Adipocyte (in vitro differentiated cells): ENCODE measurements at places on chromosomes 5 and 9.

GRCh38 chr9:135281151-135281550 lies 193.7 kb downstream of the OLFM1 start:
- DNase-seq = no peak

DNA sequence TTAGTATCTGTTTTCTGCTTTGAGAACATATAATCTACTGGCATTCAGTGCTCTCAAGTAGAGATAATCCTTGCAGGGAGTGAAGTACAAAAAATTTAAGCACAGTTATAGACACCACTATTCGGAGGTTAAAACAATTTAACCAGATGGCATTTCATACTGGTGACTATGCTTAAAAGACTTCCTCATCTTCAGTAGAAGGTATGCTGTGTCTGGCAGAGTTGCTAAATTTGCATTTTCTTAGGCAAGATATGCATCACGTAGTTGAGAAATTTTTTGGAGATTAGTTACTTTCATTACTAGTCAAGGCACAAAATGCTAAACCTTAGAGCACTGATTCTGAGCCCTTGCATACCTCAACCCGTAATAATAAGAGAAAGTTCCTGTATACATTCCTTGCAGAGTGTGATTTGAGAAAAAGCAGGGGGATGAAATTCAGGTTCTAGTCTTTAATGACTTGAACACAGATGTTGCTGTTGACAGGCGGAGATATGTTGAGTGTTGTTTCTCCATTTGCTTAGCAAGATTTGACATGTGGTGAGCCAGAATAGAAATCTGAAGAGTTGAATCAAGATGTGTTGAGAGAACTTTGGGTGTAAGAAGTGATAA lies 70.8 kb upstream of the STARD4 start:
- DNase-seq = peak; percentile 87

DNA sequence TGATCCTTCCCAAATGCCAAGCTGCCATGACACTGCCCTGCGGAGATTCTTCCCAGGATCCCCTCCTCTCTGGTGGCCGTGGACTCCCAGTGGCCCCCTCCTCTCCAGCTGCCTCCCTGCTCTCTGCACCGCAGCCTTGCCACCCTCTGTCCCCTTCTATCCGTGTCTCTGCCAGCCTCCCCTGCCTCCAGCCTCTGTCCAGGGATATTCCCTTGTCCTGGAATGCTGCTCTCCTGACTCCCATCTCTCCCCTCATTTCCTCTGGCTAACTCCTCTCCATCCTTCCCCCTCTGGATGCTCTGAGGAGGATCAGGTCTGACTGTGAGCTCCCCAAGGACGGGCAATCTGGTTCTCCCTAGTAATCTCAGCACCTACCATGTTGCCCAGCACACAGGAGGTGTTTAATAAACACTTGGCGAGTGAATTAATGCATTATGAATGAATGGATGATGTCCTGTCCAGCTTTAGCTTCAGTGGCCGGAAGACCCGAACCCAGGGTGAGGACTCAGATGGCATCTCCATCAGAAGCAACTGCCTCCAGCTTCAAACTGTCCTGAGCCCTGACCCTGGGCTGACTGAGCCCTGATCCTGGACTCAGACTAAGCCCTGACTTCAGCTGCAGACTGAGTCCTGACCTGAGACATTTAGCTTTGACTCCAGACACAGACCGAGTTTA lies 7.5 kb upstream of the CRB2 start:
- no peak for DNase-seq

- DNase-seq = no peak
These were observed 2.2 kb downstream of the DOCK8 start for GRCh38 chr9:216866-217265.

- peak; percentile 85 for DNase-seq
These were observed 225.0 kb downstream of the FANCC start for GRCh38 chr9:95092262-95093072.
